ENCODE measurements at places on chromosomes 7 and 10. TPM values are rescaled to one million over a fixed set of nuclear protein-coding genes. Genes with fewer than 3 reads are reported as not detected.

KIAA1217 gene
- total RNA-seq: 43.5 TPM

SMARCD3 gene
- total RNA-seq: 47.7 TPM

GRCh38 chr10:30349967-30350735 lies 1.1 kb upstream of the MTPAP start:
- no peak for DNase-seq

DNA sequence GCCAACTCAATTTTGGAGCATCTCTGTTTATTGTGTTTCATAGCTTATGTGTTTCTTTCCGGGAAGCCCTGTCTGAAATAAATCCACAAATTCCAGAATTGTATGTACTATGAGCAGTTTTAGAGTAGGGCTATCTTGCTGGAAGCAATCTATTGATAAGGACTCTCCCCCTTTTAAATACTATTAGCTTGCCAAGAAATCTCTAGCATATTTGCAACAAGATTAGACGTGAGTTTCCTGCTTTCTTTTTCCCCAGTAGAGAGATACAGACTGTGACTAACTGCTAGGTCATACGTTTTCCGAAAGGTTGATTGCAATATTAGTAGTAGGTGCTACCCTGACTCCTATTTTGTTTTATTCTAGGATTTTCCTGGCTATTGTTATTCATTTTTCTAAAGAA lies 277.0 kb downstream of the MALRD1 start:
- peak; percentile 50 for DNase-seq

ANLN gene
- 11.4 TPM for total RNA-seq

GALNT11 gene
- 22.4 TPM for total RNA-seq

Data from astrocyte (in vitro differentiated cells and primary cell).